ENCODE measurements at places on chromosomes 7 and 10.

DNA sequence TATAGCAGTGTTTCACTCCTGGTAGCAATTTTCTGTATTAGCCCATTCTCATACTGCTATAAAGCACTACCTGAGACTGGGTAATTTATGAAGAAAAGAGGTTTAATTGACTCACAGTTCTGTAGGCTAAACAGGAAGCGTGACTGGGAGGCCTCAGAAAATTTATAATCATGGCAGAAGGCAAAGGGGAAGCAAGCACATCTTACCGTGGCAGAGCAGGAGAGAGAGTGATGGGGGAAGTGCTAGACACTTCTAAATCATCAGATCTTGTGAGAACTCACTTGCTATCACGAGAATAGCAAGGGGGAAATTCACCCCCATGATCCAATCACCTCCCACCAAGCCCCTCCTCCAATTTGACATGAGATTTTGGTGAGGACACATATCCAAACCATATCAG, 131.6 kb upstream of the EFCAB10 start:
- no peak for DNase-seq

- DNase-seq: no peak
These were observed 60.6 kb upstream of the FRMD4A start for GRCh38 chr10:14391342-14391741.

- DNase-seq: no peak
These were observed 25.5 kb downstream of the JAZF1 start for GRCh38 chr7:28155019-28155660.

DNA sequence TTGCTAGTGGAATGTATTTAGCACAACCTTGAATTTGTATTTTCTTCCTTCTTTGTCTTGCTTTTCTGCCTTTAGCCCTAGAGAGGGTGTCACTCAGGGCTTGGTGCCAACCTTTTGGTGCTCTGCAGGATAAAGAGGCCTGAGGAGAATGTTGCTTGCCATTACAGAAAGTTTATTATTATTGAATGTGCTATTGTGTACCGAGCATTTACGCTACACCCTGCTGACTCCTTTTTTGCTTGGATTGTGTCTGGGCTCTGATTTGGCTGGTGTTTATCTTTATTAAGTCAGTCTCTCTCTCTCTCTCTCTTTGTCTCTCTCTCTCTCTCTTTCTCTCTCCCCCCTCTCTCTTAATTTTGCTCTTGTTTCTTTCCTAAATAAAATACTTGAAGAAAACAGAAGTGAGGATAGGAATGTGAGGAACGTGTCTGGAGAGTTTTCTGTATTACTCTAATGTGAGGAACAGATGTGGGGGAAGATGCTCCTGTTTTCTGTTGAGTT, 284.4 kb upstream of the PHYHIPL start:
- no peak for DNase-seq

- no peak for DNase-seq
These were observed 81.4 kb downstream of the MALSU1 start for GRCh38 chr7:23380556-23380955.

DNA sequence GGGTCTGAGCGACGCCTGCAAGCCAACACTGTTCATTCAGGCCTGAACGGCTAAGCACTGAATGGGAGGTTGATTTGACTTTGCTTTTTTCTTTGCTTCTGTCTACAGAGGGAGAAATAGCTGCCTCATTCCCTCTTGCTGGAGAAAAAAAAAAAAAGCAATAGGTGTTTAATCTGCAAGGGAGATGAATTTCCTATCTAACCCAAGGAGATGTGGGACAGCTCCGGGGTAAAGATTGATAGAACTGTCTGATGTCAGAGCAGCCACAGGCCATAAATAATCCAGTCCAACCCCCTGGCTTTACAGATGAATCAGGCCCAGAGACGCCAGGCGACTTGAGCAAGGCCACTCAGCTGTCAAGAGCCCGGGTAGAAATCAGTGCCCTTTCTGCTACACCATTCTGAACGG, 168.0 kb downstream of the ARHGAP12 start:
- no peak for DNase-seq
